ENCODE measurements at places on chromosomes 7 and 10.

DNA sequence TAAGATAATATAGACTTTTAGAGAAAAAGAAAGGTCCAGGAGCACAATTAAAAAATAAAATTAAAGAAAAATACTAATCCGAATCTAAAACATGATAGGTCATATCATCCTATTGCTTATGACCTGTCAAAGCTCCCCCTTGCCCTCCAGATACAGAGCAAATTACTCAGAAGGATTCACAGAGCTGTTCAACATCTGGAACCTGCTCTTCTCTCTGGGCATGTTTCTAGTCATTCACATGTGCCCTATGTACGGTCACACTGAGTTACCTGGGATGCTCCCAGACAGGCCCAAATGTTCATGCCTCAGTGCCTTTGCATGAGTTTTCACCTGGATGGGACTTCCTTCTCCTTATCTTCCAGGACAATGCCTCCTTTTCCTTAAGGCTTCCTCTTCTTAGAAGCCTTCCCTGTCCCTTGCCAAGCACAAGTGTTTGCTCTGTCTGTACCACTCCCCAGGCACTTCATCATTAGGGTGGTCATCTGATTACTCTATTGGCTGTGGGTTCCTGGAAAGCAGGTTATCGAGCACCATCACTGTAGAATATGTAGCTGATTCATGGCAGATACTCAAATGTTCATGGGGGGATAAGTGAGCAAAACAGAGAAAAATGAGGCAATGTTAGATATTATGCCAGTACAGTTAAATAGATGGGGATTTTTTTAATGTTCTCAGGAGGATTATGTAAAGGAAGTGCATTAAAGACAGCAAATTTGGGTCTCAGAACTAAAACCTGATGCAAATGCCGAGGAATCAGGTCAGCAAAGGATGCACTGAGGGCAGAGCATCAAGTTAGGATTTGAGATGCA, 12.0 kb upstream of the AOAH start:
- DNase-seq = no peak

DNA sequence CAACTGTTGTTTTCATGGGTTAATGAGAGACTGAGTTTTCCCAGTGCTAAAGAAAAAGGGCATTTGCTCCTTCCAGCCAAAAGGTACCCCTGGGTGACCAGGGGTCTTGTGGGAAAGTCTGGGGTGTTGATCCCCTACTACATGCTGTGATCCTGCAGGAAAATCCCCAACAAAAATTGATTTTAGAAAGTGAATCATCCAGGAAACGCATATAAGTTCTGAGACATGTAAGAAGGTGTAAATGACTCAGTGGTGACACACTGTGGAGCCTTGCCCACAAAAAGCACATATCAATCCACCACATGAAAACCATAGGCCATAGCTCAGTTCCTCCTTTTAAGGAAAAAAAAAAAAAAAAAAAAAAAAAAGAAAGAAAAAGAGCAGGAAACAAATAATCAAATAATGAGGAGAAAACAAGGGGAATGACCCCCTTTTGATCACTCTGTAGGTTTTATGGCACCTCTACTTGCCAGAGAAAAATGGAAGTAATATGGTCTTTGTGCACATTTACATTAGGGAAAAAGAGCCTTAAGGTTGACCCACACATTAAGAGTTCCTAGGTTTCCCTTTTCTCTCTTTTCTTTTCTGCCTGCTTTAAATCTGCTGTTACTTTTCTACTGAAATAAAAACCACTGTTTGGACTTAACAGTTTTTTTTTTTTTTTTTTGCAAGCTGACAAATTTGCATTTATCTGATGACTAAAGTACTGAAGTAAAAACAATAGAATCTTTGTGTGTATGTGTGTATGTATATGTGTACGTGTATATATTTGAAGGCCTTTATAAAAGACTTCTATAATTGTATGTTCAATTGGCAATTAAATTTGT, 386.0 kb downstream of the KIF20B start:
- DNase-seq = peak; percentile 8

- DNase-seq = peak; percentile 31
Observed at GRCh38 chr7:73647725-73648592, 19.7 kb upstream of the VPS37D start.

DNA sequence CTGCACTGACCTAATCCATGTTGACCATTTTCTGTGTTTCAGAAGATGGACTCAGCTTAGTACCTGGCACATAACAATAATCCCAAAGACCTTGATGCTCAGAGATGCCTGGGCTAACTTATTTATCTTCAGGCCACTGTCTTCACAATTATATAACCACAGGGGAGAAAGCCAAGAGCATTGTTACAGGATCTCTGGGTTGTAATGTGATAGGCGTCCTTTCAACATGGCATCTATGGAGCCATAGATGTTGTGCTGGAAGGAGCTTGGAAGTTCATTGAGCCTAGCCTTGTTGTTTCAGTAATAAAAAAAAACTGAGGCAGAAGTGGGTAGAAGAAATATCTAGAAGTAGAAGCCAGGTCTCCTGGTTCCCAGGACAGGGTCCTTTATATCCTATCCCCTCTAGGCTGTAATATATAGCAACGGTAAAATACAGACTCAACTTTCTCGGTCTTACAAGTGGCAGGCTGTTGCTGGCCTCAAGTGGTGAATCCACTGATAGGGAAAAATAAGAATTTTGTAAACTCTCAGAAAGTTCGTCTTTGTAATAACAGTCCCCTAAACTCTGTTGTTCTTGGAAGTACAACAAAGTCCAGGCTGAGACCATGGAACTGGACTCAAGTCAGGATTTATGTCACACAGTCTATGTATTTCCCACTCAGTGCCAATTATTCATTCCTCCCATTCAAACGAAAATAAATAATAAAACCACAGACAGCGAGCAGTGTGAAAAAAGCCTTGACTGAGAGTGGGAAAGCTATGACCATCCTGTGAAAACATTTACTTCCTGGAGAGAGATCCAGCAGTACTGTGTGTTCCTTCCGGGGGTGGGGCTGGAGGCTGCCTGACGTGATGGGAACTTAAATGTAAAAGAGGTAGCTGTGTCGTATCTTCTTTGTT, 277.6 kb downstream of the REEP3 start:
- peak; percentile 7 for DNase-seq

GRCh38 chr10:58400609-58401008, 15.4 kb downstream of the TFAM start:
- DNase-seq = no peak

DNA sequence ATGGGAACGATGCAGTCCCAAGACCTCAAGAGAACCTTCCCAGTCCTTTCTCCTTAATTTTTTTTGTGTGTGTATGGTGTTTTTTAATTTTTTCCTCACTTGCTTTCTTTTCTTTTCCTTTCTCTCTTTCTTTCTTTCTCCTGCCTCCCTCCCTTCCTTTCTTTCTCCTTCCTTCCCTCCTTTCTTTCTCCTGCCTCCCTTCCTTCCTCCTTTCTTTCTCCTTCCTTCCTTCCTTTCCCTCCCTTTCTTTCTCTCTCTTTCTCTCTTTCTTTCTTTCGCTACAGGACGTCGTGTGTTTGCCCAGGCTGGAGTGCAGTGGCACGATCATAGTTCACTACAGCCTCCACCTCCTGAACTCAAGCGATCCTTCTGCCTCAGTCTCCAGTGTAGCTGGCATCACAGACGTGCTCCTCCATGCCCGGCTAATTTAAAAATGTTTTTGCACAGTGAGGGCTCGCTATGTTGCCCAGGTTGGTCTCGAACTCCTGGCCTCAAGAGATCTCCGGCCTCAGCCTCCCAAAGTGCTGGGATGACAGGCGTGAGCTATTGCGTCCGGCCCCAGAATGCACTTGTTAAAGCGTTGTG, 709 bp upstream of the NIPSNAP2 start:
- no peak for DNase-seq

DNA sequence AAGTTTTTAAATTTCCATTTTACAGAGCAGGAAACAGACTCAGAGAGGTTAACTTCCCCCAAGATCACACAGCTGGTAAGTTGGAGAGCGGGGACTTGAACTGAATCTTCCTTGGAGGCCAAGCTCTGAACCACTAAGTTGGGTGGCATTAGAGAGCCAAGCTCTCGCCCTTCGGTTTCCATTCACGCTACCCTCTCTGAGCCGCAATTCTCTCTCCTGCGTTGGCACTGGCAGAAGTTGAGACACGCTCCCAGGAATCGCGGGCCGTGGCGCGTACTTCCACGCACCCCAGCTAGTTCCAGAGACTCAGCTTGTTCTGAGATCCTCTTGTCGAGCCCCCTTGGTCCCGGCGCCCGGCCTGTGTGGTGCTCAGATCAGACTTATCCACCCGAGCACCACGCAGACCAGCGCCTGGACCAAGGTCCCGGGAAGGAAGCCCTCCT, 29.3 kb upstream of the VAX1 start:
- no peak for DNase-seq

Measured in activated CD4-positive, alpha-beta T cell treated with anti-CD3 and anti-CD28 coated beads, Interleukin-2, amount 50 U/mL, for 48 hours (primary cell).